Breast epithelium (tissue), 4 donors: ENCODE measurements at places on chromosomes 7 and 10.
A peak's percentile ranks its signal among the peaks of the same experiment; 100 is the strongest.

DNA sequence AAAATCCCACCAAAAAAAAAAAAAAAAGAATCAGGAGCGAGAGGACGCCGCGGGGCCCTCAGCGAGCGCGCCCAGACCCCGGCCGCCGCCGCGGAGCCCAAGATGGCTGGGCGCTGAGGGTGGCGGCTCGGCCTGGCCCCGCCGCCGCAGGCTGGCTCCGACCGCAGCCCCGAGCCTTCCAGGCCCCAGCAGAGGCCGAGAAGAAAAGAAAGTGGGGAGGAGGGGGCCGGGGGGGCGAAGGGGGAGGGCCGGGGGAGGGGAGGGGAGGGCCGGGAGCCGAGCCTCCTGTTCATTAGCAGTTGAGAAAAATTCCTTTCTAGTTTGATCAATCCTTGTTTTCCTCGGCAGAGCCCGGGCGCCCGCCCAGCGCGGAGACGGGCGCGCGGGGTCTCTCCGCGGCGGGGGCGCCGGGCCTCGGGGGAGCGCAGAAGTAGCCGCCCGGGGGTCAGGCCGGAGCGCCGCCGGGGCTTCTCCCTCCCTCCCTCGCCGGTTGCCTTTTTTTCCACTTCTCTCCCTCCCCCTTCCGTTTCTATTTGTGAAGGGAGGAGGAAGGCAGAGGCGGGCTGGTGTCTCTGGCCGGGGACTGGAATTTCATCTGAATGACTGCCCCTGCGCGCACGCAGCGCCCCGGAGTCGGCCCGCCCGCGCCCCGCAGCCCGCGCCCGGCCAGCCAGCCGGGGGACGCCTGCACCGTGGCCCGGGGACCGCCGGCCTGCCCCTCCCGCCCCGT is 778 bp upstream of the TRIM8 start:
- no peak for DNase-seq
- no peaks in the 10 kb centered on the region for H3K27me3 ChIP-seq
- H3K36me3 ChIP-seq: no peaks in the 10 kb centered on the region
- H3K4me1 ChIP-seq: no peaks in the 10 kb centered on the region
- peak overlapping the region; percentile 100 for H3K27ac ChIP-seq

DNA sequence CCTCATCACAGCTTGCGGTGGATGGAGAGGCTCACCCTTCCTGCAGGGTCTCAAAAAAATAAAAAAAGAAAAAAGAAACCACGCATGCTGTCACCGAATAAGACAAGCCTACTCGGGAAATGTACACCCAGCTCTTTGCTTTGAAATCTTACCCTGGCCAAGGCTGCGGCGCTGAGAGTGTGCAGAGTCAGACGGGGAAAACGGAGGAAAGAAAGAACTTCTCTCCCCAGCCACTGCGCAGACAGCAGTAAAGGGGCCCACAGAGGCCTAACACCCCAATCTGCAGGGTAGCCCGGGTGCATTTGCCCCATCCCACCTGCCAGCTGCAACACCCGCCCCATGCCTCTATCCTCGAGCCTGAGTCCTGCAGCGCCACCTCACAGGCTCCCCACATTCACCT is 14.8 kb downstream of the SLIT1 start:
- no peaks in the 10 kb centered on the region for H3K36me3 ChIP-seq
- H3K27me3 ChIP-seq: no peaks in the 10 kb centered on the region
- no peak for DNase-seq

DNA sequence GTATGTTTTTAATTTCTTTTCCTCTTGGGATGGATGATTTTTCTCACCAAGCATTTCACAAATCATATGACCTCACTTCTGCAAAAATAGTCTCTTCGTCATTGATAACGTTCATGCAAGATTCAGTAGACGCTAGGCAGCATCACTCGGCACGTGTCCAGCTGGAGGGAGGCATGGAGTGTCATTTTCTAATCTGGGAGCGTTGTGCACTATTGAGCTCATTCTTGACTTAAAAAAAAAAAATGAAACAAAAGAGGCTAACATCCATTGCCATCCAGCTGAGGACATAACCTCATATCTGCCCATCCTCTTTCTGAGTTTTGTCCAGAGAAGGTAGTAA is 56.2 kb downstream of the COL17A1 start:
- no peaks in the 10 kb centered on the region for H3K4me1 ChIP-seq
- H3K27ac ChIP-seq: no peak overlapping the region
- no peaks in the 10 kb centered on the region for H3K27me3 ChIP-seq
- DNase-seq: no peak
- H3K4me3 ChIP-seq: no peak overlapping the region
- peaks cover under 1% of the 10 kb centered on the region for H3K36me3 ChIP-seq

DNA sequence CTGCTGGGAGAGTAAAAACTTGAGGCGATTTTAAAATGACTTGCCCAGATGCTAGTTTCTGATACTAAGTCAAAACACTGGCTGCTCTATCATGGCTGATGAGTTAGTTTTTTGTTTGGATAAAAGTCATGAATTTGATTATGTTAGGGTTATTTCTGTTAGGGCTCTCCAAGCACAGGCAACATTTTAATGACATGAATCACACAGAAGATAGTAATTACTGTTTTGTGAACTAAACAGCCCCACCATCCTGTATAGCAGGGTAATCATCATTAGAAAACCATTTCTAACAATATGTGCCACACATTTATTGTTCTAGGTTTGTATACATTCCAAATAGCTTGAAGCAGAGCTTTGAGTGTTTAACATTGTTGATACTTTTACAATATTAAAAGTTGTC is 750.3 kb downstream of the ANKRD7 start:
- no peak for DNase-seq
- H3K27me3 ChIP-seq: no peaks in the 10 kb centered on the region
- no peak overlapping the region for H3K4me3 ChIP-seq
- no peaks in the 10 kb centered on the region for H3K4me1 ChIP-seq
- no peak overlapping the region for H3K27ac ChIP-seq
- H3K36me3 ChIP-seq: no peaks in the 10 kb centered on the region

GRCh38 chr7:104412911-104413310 is 84.5 kb downstream of the LHFPL3 start:
- DNase-seq: no peak
- no peak overlapping the region for H3K4me3 ChIP-seq
- H3K4me1 ChIP-seq: no peaks in the 10 kb centered on the region
- no peaks in the 10 kb centered on the region for H3K27me3 ChIP-seq
- no peak overlapping the region for H3K27ac ChIP-seq
- H3K36me3 ChIP-seq: no peaks in the 10 kb centered on the region

GRCh38 chr7:158863611-158864506 is 7.5 kb downstream of the DYNC2I1 start:
- peak overlapping the region; percentile 97 for H3K27ac ChIP-seq
- H3K4me1 ChIP-seq: peaks cover 3% of the 10 kb centered on the region
- H3K27me3 ChIP-seq: no peaks in the 10 kb centered on the region
- H3K36me3 ChIP-seq: no peaks in the 10 kb centered on the region
- DNase-seq: peak; percentile 69
- H3K4me3 ChIP-seq: peak overlapping the region; percentile 56

DNA sequence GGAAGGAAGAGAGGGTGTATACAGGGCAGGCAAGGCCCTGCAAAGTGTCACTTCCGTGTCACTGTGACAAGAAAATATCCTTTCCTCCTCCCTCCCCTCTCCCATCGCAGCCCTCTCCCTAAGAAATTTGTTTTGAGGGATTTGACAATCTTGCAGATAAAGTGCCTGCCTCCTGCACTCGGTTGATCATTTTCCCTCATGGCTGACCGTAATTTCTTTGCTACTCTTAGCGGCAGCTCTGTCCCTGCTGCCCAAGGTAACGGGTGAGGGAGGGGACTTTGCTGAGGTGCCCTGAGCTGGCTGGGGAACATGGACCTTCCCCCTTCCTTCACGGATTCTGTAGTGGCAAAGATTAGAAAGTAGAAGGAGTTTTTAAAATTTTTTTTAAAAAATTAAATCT is 179.1 kb downstream of the TCF7L2 start:
- H3K4me3 ChIP-seq: peak overlapping the region; percentile 63
- no peak for DNase-seq
- peak overlapping the region; percentile 85 for H3K27ac ChIP-seq
- no peaks in the 10 kb centered on the region for H3K27me3 ChIP-seq

GRCh38 chr7:122059542-122059941 is 84.5 kb downstream of the AASS start:
- no peaks in the 10 kb centered on the region for H3K36me3 ChIP-seq
- H3K27ac ChIP-seq: no peak overlapping the region
- no peak for DNase-seq
- H3K4me1 ChIP-seq: no peaks in the 10 kb centered on the region
- H3K27me3 ChIP-seq: no peaks in the 10 kb centered on the region
- H3K4me3 ChIP-seq: no peak overlapping the region

GRCh38 chr7:23742051-23742450 is 32.0 kb downstream of the STK31 start:
- H3K36me3 ChIP-seq: no peaks in the 10 kb centered on the region
- H3K27ac ChIP-seq: no peak overlapping the region
- H3K27me3 ChIP-seq: no peaks in the 10 kb centered on the region
